Panc1 (cell line): ENCODE measurements at places on chromosomes 4 and X. TPM values are rescaled to one million over a fixed set of nuclear protein-coding genes. Genes with fewer than 3 reads are reported as not detected.

- no peaks in the 10 kb centered on the region for H3K27me3 ChIP-seq
These were observed 79.1 kb upstream of the LCORL start for GRCh38 chr4:18100657-18101056.

DNA sequence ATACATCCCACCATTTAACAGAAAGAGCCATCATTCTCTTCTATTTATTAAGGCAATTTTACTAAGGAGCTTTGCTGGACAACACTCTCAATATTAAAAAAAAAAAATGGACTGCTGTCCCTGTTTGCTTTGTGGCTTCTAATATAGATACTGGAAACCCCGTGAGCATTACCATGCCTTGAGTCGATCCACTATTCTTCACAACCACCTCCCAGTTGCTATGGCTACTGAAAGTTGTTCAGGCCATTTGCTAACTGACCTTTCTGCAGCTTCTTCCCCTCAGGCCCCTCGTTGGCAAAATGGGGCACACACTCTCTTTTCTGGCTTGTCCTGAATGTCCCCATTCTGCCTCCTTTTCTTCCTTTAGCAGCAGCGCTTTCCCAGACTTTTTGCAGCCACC is 340.4 kb downstream of the NR3C2 start:
- no peaks in the 10 kb centered on the region for H3K4me1 ChIP-seq
- H3K27me3 ChIP-seq: peaks cover 2% of the 10 kb centered on the region; the same call in 1 of the 2 replicates
- no peaks in the 10 kb centered on the region for H3K36me3 ChIP-seq
- no peak overlapping the region for H3K4me3 ChIP-seq

DNA sequence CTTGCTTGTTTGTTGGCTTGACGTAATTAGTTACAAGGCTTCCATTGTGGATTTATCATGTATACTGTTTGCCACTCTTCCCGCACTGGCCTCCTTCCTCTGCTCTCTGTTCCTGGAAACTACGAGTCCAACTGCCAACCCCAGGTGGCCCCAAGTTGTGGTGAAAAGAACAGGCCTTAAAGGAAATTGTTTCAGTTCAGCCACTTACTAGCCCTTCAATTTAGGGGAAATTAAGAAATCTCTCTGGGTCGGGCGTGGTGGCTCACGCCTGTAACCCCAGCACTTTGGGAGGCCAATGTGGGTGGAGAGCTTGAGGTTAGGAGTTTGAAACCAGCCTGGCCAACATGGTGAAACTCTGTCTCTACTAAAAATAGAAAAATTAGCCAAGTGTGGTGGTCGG is 28.0 kb downstream of the RBM47 start:
- H3K36me3 ChIP-seq: no peaks in the 10 kb centered on the region
- no peaks in the 10 kb centered on the region for H3K4me1 ChIP-seq
- H3K27ac ChIP-seq: no peak overlapping the region
- DNase-seq: no peak
- no peak overlapping the region for H3K4me3 ChIP-seq

GRCh38 chrX:127057891-127058619 is 238.5 kb downstream of the PRR32 start:
- no peaks in the 10 kb centered on the region for H3K4me1 ChIP-seq
- DNase-seq: no peak
- no peak overlapping the region for H3K4me3 ChIP-seq
- H3K36me3 ChIP-seq: no peaks in the 10 kb centered on the region
- H3K27me3 ChIP-seq: no peaks in the 10 kb centered on the region

GRCh38 chr4:15690020-15690809 is 8.6 kb downstream of the FAM200B start:
- H3K27ac ChIP-seq: no peak overlapping the region
- DNase-seq: no peak
- no peaks in the 10 kb centered on the region for H3K4me1 ChIP-seq
- peaks cover 12% of the 10 kb centered on the region; the same call in 1 of the 2 replicates for H3K36me3 ChIP-seq
- no peak overlapping the region for H3K4me3 ChIP-seq
- H3K27me3 ChIP-seq: no peaks in the 10 kb centered on the region

Gene SLC6A14
- 0.03 TPM for total RNA-seq

DNA sequence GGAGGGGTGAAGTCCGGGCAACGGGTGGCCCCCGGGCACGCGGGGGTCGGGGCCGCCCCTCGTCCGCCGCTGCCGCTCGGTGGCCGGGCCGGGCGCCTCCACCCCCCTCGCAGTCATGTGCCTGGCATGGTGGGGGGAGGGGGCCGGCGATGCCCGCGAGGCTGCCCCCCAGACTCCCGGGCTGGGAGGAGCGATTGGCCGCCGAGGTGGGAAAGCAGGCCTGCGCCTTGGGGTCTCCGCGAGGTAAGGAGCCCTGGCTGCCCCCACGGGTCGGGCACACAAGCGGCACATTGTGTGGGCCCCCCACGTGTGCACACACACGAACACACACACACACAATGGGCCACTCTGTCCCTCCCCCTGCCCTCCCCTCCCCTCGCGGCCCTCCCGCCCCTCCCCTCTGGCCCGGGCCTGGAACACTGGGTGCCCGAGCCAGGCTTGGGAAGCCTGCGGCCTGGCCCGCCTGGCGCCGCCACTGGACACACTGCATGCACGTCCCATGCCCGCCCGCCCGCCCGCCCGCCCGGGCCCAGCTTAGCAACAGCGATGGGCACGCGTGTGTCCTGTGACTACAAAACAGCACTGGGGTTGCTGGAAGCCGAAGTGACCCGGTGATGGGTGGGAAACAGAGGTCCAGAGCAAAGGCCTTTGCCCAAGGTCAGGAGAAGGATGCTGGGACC is 1.3 kb downstream of the SLC6A8 start:
- peaks cover 30% of the 10 kb centered on the region for H3K4me1 ChIP-seq
- no peaks in the 10 kb centered on the region for H3K36me3 ChIP-seq
- no peak for DNase-seq
- H3K27ac ChIP-seq: 0 out of 2 replicates have a peak overlapping the region, but pooled peaks have one; percentile 29
- no peaks in the 10 kb centered on the region for H3K27me3 ChIP-seq

Gene HTN1
- total RNA-seq: not detected

Gene USP17L30
- not detected for total RNA-seq

- H3K27ac ChIP-seq: no peak overlapping the region
- no peak overlapping the region for H3K4me3 ChIP-seq
These were observed 69.6 kb downstream of the FGFBP1 start for GRCh38 chr4:15868826-15869413.
